Vagina (tissue), 2 donors: ENCODE measurements at places on chromosomes 3 and 15. TPM values are rescaled to one million over a fixed set of nuclear protein-coding genes. Genes with fewer than 3 reads are reported as not detected.
A peak's percentile ranks its signal among the peaks of the same experiment; 100 is the strongest.

EIF4E3 gene
- 25.3 TPM for total RNA-seq

DNA sequence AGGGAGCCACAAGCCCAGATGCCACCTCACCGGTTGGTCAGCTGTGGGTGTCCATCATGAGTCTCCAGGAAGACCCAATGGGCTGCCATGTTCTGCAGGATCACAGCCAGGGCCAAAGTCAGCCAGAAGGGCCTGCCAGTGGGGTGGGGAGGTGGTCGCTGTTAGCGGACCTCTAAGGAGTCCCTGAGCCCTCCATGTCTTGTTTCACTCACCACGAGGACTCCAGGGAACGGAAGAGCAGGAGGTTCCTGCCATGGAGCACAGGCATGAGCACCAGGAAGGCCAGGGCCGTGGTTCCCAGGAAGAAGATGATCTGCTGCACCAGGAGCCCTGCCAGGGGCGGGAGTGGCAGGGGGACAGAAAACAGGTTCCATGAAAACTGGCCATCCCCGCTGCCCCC, 8.6 kb downstream of the ISLR start:
- DNase-seq, result no peak

ANKUB1 gene
- total RNA-seq, result not detected

CASR gene
- not detected for total RNA-seq

DNA sequence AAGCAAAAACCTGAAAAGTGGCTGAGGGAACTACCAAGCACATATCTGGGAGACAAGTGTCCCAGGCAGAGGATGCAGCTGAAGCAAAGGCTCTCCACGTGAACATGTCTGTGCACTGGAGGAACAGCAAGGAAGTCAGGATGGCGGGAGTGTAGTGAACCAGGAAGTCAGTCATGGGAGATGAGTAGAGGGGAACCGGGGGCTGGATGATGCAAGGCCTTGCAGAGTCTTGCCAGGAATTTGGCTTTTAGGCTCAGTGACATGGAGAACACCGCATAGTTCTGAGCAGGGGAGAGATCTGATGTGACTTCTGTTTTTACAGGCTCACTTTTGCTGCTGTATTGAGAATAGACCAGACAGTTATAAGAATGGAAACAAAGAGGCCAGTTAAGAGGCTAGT, 19.0 kb downstream of the C2CD4A start:
- DNase-seq, result no peak

TUSC7 gene
- total RNA-seq, result not detected

TRIM42 gene
- total RNA-seq, result not detected

EPHA6 gene
- 1.2 TPM for total RNA-seq

GRCh38 chr15:89888214-89888804, 5.5 kb downstream of the AP3S2 start:
- DNase-seq, result no peak

- DNase-seq, result no peak
These were observed 24.3 kb downstream of the PGPEP1L start for GRCh38 chr15:98983334-98983733.

GRCh38 chr15:76328958-76329357, 7.6 kb upstream of the ISL2 start:
- no peak for DNase-seq

PLSCR5 gene
- not detected for total RNA-seq

ANKRD34C gene
- 0.25 TPM for total RNA-seq

DNA sequence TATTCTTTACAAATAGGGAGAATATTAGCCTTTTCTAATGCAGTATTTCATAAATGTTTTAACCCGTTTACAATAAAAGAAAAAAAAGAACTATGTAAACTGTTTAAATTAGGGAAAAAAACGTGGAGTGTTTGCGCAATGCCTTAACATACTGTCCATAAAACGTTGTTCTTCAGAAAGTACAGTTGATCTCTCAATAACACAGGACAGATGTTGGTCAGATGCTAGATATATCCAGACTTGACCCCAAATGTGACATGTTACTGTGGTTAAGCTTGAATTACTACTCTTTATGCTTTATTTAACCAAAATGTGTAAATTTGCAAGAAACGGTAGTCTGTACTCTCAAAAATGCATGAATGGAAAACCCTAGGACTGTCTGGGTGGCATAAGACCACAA, 110.3 kb downstream of the PLOD2 start:
- DNase-seq, result no peak

SLCO2A1 gene
- total RNA-seq, result 40.3 TPM

GOLGA8G gene
- not detected for total RNA-seq

DNAH12 gene
- 0.25 TPM for total RNA-seq

MUSTN1 gene
- total RNA-seq, result 30.2 TPM

DNA sequence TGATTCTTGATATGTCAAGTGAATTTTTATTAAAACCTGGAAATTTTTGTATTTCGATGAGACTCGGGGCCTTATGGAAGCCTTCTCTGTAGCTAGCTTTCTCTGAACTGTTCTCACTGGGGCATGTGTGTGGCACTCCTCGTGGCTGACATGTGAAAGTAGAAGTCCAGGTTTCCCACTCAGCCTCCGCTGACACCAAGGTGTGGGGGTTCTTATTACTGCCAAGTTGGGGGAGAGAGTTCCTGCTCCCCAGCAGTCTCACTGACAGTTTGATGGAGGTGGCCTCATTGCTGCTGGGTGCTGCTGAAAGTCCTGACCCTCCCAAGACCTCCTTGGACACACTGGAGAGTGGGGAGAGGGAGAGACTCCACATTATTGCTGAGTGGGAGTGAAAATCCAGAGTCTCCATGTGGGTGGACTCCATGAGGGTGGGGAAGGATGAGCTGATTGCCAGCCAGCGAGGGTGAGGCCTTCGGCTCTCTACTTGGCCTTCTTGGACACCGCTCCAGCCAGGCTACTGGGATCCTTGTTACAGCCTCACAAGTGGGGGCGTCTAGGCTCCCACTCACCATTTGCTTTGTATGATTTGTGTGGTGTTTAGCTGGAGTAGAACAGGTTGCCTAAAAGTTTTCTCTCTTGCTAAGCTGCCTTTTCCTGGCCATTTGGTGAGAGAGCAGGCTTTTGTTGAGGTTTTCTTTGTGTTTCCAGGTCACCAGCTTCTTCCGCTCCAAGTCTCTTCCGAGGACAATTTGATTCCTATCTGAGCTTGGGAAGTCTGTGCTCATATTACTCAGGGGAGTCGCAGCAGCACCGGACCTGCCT, 64.1 kb downstream of the LSM3 start:
- peak; percentile 67 for DNase-seq

MOBP gene
- total RNA-seq, result not detected

DNA sequence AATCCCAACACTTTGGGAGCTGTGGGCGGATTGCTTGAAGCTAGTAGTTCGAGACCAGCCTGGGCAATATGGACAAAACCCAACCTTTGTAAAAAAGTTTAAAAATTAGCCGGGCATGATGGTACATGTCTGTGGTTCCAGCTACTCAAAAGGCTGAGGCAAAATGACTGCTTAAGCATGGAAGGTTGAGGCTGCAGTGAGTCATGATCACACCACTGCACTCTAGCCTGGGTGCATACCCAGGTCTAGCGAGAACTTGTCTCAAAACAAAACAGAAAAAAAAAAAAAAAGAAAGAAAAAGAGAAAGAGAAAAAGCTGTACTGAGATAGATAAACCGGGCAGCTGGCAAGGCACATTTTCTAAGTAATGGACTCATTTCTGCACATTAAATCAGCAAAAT, 10.6 kb downstream of the ARPP19 start:
- DNase-seq, result no peak

GOLGA6L10 gene
- 3.4 TPM for total RNA-seq

GRCh38 chr3:14768881-14769280, 49.9 kb upstream of the FGD5 start:
- DNase-seq, result peak; percentile 72

- DNase-seq, result no peak
These were observed 94.9 kb downstream of the AKAP13 start for GRCh38 chr15:85475317-85475701.

DPPA2 gene
- total RNA-seq, result not detected

- DNase-seq, result no peak
These were observed 4.8 kb downstream of the RARRES1 start for GRCh38 chr3:158727206-158728060.

IQCF5 gene
- not detected for total RNA-seq

DNA sequence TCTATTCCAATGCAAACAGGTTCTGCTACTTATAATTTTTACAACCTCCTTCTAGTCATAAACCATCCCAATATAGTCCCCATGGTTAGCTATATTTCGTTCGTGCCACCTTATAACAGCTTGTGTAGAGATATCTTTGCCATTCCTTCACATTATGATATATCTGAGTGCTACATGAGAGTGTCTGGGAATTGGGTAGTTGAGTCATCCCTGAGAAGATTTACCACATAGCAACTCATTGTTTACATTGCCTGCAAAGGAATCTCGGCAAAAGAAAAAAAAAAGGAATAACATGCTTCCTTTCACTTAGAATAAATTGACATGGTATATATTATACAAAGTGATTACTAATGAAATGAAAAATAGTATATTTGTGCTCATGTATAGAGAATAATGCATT, 86.0 kb upstream of the VGLL3 start:
- no peak for DNase-seq

DNA sequence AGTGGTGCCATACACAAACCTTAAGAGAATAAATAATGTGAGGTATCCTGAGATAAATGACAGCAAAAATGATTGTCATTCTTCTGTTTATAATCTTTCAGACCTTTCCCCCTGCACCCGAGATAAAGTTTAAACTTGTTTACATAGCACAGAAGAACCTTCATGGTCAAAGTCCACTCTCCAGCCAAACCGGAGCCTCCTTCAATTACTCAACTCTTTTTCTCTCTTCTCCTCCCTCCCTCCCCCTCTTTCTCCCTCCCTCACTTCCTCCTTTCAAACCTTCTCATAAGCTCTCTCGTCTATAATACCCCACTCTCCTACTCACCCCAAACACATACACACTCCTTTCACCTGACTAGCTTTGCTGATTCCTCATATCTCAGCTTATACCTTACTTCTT, 198.9 kb downstream of the EFHB start:
- DNase-seq, result no peak

- no peak for DNase-seq
These were observed 605.1 kb downstream of the ROBO1 start for GRCh38 chr3:79162653-79163052.

BCHE gene
- 2.9 TPM for total RNA-seq

DNA sequence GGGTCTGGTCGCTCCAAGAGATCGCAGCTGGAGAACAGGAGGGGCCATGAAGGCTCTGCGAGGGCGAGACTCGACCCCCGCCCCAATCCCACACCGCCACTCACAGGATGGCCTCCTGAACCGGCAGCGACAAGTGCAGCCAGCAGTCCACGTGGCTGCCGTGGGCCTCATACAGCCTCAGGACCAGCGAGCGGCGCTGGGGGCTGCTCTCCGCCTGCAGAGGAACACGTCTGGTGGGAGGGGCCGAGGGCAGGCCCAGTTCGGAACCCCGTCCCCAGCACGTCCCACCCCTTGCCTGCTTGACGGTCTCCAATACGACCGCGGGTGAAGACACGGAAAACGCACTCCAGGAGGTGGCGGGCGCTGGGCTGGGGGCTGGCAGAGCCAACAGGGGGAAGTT, 9.2 kb downstream of the NEIL1 start:
- DNase-seq, result no peak

DNA sequence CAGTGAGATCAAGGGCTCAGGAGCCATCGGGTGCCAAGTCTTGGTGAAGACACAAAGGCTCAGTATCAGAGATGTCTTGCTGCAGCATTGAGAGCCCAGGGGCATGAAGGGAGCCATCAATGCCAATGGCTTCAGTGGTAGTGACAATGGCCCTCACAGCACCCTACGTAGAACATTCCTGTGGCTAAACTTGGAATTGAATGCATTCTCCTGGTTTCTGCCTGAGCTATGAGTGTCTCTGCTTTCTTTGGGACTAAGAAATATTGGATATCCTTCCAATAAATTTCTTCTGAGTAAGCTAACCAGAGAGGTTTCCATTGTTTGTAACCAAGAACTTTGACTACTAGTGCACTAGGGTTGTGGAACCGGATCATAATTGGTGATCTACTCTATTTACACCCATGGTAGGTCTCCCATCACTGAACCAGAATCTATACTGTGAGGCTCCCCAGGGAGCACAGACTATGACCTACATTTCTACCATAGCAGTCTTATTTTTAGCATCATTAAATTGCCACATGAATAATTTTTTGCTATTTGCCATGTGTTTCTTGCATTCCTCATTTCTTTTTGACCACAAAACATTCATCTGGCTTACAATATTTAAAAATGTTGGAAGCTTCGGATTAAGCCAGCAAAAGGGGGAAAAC, 31.6 kb upstream of the PDZRN3 start:
- DNase-seq, result no peak

DNA sequence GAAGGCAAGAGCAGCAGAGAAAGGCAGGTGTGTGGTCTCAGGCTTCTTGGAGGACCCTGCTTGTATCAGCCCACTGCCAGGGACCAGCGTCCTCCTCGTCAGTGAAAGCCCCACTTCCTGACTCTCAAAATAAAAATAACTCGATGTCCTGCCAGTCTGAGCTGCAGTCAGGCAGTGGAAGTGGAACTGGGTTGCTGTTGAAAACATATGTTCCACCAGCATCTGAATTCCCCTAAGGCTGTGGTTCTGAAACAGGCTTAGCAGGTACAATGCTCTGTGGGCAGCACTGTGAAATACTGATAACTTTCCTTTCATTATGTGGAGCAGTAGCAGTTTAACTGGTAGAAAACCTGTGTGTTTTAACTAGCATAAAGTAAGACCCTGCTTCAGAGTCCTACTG, 121.6 kb upstream of the EIF1B start:
- DNase-seq, result no peak

ACVR2B gene
- 3.7 TPM for total RNA-seq

DNA sequence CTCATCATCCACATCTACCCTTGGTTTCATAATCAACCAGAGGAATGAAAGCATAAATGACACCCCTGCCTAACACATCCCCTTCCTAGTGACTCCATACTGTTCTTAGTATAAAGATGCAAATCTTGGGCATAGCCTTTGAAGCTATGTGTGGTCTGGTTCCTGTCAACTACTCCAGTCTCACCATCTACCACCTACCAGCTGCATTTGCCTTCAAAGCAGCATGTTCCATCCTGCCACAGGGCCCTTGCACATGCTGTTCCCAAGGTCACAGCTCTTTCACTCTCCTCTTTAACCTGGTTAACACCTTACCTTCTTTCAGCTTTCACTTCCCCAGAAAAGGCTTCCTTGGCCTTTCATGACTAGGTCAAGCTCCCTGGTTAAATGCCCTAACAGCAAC, 62.3 kb upstream of the ARHGEF3 start:
- DNase-seq, result no peak

DNA sequence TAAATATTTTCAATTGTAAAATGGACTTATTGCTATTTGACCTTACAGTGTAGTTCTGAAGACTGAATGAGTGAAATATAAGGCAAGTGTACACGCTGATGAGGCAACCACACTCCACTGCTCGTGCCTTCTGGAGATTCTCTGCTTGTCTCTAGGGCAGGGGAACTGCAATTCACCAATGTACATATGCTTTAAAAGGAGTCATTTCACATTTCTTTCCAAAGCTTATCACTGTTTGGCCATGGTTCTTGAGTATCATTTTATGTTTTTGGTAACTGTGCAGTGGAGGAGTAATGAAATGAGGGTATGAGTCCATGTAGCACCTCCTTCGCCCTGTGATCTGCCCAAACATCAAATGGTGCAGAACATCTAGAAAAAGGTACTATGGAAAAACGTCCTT, 43.7 kb downstream of the CCR4 start:
- DNase-seq, result no peak

TRIM59 gene
- 6.1 TPM for total RNA-seq

- no peak for DNase-seq
These were observed 298 bp downstream of the BCL2L10 start for GRCh38 chr15:52112203-52112750.
